ENCODE measurements at places on chromosomes 12 and 14. TPM values are rescaled to one million over a fixed set of nuclear protein-coding genes. Genes with fewer than 3 reads are reported as not detected.

Gene KRT75
- not detected for total RNA-seq

Gene GPX2
- total RNA-seq: not detected

Gene A2M
- 12.1 TPM for total RNA-seq

Gene B4GALNT3
- not detected for total RNA-seq

Gene CABP1
- total RNA-seq: 2.1 TPM

Gene SNAPC1
- 18.2 TPM for total RNA-seq

Gene GPR137C
- 0.14 TPM for total RNA-seq

Gene TEX52
- not detected for total RNA-seq

Gene NUAK1
- 25.8 TPM for total RNA-seq

Gene TAS2R7
- not detected for total RNA-seq

Gene MYH7
- not detected for total RNA-seq

Gene LIN7A
- 12.7 TPM for total RNA-seq

Gene B3GNT4
- total RNA-seq: 0.09 TPM

Gene ESR2
- total RNA-seq: under 0.01 TPM
